Naive thymus-derived CD8-positive, alpha-beta T cell (primary cell): ENCODE measurements at places on chromosomes 1 and 21.

DNA sequence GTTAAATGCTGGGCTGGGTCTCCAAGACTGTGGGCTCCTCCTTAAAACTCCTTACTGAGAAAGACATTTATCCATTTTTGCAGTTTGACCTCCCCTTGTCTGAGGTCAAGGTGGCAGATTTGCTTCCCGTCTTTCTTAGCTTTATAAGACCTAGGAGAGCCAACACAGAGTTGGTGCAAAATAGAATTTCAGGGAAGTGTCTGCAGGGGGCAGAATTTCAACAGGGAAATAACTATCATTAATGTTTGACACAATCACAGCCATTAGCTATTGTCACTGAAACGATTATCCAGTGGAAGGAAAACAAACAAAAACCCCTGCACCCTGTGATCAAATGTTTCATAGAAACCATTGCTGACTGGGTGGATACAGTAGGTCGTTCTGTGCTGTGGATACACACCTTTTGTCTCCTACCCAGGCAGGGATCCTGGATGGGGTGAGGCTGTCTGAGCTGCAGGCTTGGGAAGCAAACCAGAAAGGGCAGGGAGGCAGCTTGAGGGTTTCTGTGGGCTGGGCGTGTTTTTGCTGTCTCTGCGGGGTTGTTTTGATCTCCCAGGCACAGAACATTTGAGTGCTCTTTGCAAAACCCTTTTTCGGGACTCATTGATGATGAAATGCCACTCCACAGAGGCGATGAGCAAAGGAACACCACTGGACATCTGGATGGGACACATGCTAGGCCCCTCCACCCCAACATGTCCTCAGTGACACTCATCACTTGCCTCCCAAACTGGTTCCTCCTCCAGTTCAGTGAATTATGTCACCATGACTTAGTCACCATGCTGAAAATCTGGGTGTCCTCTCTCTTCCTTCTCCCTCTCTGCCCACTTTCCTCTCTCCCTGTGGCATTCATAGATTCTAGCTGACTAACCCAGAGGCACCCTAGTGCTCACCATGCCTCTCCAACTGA is 94.2 kb upstream of the SERBP1 start:
- DNase-seq = no peak

GRCh38 chr21:21624674-21625073 is 626.5 kb downstream of the NCAM2 start:
- DNase-seq = no peak

DNA sequence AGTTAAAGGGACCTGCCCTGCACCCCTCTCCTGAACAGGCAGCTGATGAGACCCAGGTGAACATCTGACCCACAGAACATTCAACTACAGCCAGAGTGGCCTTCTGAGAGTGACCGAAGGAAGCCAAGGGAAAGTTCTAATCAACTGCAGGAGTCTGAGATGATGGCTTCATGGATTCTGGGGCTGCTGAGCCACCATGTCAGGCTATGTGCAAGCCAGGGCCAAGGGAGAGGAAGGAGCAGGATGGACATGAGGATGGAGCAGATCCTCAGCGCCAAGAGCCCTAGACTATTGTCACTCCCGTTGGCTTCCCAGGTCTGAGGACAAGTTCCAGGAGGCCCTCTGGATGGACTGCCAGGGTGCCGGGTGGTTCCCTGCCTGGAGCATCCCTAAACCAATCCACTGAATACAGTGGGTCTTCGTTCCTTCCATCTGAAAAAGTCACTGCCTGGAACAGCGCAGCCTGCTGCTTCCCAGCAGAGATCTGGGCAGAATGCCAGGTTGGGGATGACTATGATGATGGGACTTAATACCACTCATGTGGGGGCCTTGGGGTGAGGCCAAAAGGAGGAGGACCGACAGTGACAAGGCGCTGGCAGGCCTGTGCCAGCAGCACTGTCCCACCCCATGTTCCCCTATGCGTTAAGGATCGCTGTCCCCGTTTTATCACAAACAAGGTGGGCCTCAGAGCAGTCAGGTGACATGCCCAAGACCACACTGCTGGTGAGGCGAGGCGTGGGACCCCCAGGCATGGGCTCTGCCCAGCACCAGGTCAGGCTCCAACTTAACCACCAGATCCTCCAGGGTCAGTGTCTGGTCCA is 19.8 kb downstream of the SPOCD1 start:
- no peak for DNase-seq

GRCh38 chr1:229254910-229255541 is 15.9 kb upstream of the RAB4A start:
- DNase-seq = peak; percentile 32

DNA sequence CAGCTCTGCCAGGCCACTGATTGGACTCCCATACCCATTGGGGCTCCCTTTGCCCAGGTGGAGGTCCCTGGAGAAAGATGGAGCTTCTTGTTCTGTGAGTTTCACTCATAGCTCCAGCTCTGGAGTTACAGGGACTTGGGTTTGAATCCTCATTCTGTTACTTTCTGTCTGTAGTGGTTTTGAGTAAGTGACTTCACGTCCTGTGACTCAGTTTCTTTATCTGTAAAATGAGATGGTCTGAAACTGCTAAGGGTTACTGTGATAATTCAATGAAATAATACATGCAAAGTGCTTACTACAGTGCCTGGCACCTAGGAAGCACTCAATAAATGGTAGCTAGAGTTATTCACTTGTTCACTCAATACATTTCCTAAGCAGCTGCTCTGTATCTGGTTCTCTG is 88.5 kb upstream of the SLC2A1 start:
- no peak for DNase-seq

DNA sequence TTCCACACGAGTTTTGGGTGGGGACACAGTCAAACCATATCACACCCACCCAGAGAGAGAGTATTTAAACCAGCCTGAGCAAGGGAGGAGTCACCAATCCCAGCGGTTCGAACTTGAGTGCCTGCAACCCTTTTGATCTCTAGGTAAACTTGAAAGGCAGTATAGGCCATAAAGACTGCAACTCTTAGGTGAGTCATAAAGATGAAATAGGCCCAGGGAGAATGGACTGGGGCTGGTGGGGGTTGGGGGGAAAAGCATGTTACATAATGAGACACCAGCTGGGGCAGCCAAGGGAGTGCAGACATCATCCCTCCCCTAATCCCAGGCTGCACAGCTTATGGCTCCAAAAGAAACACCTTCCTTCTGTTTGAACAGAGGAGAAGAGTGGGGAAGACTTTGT is 99.8 kb upstream of the LHX8 start:
- no peak for DNase-seq

- no peak for DNase-seq
Observed at GRCh38 chr1:53669621-53670191, 69.3 kb downstream of the GLIS1 start.

- peak; percentile 42 for DNase-seq
Observed at GRCh38 chr21:44723177-44724131, 12.1 kb upstream of the TSPEAR start.

DNA sequence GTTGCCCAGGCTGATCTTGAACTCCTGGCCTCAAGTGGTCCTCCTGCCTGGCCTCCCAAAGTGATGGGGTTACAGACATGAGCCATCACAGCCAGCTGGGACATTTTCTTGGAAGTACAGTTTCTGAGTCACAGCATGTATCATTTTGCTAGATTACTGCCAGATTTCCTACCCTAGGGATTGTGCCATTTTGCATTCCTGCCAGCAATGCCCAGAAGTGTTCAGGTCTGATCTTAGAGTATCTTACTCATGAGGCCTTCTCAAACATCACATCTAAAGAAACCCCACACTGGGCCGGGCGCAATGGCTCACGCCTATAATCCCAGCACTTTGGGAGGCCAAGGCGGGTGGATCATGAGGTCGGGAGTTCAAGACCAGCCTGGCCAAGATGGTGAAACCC is 10.2 kb downstream of the BMP8A start:
- DNase-seq = no peak

DNA sequence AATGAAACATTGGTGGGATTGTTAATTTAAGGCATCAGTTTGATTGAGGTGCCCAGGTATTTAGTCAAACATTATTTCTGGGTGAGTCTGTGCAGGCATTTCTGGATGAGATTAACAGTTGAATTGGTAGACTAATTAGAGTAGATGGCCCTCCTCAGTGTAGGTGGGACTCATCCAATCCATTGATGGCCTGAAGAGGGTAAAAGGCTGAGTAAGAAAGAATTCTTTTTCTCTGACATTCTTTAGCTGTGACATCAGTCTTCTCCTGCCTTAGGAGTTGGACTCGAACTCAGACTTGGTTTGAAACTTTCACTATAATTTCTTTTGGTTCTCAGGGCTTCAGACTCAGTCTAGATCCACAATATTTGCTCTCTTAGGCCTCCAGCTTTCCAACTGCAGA is 59.6 kb upstream of the ADAMTS5 start:
- no peak for DNase-seq
